ENCODE measurements at places on chromosomes 1 and 21. TPM values are rescaled to one million over a fixed set of nuclear protein-coding genes. Genes with fewer than 3 reads are reported as not detected.

The TDRD5 gene
- not detected for total RNA-seq

The C1QC gene
- not detected for total RNA-seq

The KRTAP19-3 gene
- not detected for total RNA-seq

DNA sequence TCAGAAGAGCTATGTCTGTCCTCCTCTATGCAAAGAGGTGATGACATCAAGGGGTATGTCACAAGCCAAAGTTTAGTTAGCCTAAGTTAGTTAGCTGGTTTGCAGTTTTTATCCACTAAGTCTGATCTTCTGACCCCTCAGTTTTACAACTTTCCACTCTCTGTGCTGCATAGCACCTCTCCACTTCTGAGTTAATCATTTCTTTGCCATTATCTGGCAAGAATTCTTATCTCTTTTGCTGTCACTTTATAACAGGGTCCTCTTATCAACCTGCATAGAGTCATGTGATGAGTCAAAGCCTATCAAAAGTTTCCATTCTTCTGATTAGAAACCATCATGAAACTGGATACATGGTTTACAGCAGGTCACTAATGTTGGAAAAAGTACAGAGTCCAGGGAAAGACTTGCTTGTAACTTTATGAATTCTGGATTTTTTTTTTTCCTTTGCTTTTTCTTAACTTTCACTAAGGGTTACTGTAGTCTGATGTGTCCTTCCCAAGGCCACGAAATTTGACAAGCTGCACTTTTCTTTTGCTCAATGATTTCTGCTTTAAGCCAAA lies at the start of gene NR5A2:
Gene NR5A2 (plus strand): TSS at position 447 of the 560 bp plus-strand sequence. CDS start 138 bp downstream, outside the sequence.
- DNase-seq: no peak

Measured in T-helper 17 cell (primary cell).